Activated effector memory CD4-positive, alpha-beta T cell treated with anti-CD3 and anti-CD28 coated beads, Interleukin-2, amount 50 U/mL, for 16 hours (primary cell): ENCODE measurements at places on chromosomes 5 and 9.
A peak's percentile ranks its signal among the peaks of the same experiment; 100 is the strongest.

DNA sequence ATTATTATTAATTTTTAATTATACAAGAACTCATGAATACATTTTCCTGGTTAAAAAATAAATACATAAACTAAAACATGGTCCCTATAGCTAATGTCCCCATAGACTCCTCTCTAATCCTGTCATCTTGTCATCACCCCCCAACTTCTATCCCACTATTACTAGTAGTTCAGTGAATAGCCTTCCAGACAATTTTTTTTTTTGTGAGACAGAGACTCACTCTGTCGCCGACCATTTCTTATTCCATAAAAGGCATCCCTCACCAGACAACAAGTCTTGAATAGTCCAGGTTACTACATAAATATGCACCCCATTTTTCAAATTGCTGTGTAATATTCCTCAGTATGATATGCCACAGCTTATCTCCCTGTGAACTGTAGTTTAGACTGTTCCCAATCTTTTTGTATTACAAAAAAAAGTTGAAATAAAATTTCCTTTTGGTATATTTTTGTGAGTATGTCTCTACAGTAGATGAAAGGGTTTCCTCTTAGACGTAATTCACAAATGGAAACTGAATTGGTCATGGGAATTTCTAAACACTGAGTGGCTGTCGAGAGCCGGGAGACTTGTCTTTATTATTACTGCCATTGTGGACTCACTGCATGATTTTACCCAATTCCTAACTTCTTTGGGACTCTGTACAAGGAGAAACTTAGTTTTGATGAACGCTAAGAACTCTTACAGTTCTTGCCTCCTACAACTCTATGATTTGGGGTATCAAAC is 6.4 kb upstream of the ABLIM3 start:
- DNase-seq = no peak

DNA sequence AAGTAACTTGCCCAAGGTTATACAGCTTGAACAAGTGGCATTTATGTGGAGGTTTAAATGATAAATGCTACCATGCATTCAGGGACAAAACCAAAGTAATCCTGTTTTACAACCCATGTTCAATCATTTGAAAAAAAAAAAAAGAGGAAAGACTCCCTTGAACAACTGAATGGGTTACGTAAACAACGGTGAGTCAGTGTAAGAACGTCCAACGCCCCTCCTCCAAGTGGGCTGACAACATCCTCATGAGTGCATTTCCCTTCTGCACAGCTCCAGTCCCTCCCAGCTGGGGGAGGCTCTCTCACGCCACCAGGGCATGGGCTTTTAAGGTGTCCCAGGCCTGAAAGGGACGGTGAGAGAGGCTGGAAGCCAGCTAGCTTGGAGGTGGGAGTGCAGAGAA is 90.0 kb downstream of the PRRT1B start:
- DNase-seq = peak; percentile 91

- no peak for DNase-seq
Measured at GRCh38 chr5:130267926-130268325, 363.7 kb downstream of the CHSY3 start.

GRCh38 chr9:114452219-114453165 is 52.8 kb downstream of the WHRN start:
- peak; percentile 68 for DNase-seq

DNA sequence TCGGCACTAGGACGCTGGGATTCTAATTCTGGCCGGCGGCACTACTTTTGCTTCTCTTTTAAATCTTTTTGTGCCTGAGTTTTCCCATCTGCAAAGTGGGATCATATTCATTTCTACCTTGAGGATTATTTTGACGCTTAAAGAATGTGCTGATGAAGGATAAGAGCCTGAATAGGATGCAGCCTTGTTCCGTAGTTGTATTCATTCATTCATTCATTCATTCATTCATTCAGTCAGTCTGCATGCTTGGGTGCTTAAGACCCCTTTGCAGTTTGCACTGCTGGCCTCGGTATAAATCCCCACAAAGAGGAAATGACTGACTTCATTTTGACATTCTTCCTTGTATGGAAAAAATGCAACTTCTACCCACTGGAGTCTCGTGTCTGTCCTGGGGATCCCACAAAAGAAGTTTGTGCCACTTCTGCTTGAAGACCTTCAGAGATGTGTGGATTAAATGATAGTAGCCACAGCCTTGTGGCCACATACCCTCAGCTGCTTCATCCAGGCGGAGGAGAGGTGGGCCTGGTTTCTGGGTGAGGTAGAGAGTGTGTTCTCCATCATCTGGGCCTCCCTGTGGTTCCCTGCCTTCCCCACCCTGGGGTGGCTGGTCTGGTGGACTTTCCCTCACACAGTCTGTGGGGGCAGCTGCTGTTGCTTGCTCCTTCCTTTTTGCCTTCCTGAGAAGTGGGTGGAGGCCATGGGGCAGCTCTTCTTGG is 62.6 kb downstream of the PPARGC1B start:
- no peak for DNase-seq

DNA sequence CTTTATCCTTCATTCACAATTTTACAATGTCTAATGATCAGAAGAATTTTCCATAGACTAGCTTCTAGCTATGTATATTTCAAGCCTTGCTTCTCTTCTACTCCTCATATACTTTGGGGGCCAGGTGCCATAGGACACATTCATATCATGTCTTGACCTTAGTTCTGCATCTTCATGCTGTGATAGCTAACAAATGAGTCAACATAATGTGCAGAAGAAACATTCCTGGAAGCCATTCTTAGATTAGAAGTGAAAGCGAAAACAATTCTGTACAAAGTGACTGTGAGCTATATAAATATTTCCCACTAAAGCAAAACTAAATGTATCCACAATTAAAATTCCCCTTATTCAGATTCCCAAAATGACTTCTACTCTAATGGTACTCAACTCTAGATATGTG is 320.2 kb upstream of the NREP start:
- DNase-seq = no peak

GRCh38 chr5:102539562-102539961 is 40.8 kb upstream of the SLCO6A1 start:
- DNase-seq = no peak

GRCh38 chr9:134661791-134662142 is 20.2 kb downstream of the COL5A1 start:
- no peak for DNase-seq
